Mucosa of descending colon (tissue), 3 donors: ENCODE measurements at places on chromosomes 5 and 9. TPM values are rescaled to one million over a fixed set of nuclear protein-coding genes. Genes with fewer than 3 reads are reported as not detected.

DNA sequence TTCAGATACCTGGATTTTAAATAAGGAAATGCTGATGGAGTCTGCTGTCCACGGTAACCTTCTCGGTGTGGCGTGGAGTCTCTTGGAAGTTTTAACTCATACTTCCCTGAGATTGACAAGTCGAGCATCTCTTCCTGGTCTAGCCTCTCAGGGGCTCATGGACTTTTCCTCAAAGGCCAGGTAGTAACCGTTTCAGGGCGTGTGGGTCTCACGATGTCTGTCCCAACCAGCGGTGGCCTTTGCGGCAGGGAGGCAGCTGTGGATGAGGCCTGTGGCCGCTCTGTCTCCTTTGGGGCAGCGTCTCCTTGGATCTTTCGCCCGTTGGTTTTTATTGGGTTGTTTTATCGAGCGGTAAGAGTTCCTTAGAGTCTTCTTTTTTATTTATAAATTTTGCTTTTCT is 32.8 kb downstream of the CEP72 start:
- no peak for DNase-seq

- DNase-seq, result no peak
Measured at GRCh38 chr5:1380910-1381309, 36.0 kb upstream of the CLPTM1L start.

- DNase-seq, result peak; percentile 85
Measured at GRCh38 chr9:136339173-136339957, 12.0 kb downstream of the GPSM1 start.

- no peak for DNase-seq
Measured at GRCh38 chr5:9174446-9174845, 371.4 kb downstream of the SEMA5A start.

The TAF1L gene
- not detected for total RNA-seq

DNA sequence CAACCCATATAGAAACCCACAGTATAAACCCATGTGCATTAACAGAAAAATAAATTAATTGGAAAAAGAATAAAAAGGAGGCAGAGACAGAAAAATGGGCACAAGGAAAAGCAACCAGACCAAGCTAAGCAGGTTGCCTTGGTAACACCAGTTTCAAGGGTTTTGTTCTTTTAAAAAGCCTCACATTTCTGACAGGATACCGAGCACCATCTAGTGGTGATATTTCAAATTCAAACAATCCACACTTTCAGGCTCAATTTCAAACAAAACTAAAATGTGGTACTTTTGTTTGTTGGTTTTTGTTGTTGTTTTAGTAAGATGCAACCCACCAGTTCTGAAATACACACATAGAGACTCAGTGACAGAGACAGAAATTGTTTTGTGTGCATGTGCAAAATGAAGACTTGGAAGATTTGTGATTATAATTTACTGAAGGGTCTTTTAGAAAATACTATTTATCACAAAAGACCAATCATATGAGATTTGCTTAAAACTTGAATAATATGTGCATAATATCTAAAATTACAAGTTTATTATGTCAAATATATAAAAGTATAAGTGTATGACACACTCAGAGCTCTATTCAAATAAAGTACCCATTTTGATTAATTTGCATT is 318.2 kb downstream of the SLCO4C1 start:
- DNase-seq, result no peak

GRCh38 chr5:116646611-116647289 is 72.1 kb upstream of the SEMA6A start:
- no peak for DNase-seq

DNA sequence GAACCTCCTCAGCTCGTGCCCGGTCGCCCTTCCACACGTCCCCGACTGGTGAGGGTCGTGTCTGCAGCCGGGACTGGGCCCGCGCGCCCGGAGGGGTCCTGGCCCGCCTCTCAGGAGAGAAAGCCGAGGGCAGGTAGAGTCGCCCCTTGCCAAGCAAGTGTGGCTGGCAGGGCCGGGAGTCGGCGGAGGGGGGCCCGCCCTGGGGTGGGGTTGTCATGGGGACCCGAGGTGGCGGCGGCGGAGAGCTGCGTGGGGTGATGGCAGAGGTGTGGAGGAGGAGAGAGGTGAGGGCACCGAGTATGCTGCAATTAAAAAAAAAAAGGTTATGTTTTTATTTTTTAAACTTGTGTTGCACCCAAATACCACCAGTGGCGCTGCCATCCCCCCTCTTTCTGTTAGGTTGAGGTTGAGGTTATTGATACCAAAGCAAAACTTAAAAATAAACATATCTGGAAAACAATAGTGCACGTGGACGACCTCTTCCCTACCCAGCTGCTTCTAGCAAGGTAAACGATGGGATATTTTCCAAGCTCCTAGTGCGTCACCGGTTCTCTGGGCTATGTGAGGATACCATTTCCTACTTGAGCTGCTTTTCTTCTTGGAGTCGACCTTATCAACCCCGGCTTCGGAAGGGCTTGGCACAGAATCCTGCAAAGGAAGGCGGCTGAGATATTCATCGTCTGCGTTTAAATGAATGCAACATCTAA is 660 bp downstream of the SCAMP1 start:
- peak; percentile 87 for DNase-seq

DNA sequence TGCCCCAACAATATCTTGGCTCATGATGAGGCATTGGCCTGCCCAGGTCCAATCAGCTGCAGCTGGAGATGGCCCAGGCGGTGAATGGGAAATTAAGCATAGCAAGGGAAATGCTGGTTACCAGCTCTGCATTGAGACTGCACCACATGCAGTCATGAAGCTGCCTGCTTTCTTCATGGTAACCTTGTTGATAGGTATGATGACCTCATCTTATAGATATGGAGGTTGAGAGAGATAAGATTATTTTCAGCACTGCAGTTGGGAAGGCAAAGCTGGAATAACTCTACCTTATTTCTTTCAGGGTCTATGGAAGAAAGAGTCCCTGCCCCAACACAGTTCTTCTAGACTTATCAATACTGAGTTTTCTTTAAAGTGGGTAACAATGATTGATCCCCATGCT is 180.1 kb downstream of the ICE1 start:
- no peak for DNase-seq

- no peak for DNase-seq
Measured at GRCh38 chr9:124212381-124213050, 45.2 kb upstream of the NEK6 start.
